ENCODE measurements at places on chromosomes 5 and 9.
A peak's percentile ranks its signal among the peaks of the same experiment; 100 is the strongest.

- no peak for DNase-seq
Observed at GRCh38 chr5:73692166-73692640, 66.2 kb downstream of the ARHGEF28 start.

GRCh38 chr9:121277518-121278295 lies 9.7 kb downstream of the GSN start:
- DNase-seq: no peak

DNA sequence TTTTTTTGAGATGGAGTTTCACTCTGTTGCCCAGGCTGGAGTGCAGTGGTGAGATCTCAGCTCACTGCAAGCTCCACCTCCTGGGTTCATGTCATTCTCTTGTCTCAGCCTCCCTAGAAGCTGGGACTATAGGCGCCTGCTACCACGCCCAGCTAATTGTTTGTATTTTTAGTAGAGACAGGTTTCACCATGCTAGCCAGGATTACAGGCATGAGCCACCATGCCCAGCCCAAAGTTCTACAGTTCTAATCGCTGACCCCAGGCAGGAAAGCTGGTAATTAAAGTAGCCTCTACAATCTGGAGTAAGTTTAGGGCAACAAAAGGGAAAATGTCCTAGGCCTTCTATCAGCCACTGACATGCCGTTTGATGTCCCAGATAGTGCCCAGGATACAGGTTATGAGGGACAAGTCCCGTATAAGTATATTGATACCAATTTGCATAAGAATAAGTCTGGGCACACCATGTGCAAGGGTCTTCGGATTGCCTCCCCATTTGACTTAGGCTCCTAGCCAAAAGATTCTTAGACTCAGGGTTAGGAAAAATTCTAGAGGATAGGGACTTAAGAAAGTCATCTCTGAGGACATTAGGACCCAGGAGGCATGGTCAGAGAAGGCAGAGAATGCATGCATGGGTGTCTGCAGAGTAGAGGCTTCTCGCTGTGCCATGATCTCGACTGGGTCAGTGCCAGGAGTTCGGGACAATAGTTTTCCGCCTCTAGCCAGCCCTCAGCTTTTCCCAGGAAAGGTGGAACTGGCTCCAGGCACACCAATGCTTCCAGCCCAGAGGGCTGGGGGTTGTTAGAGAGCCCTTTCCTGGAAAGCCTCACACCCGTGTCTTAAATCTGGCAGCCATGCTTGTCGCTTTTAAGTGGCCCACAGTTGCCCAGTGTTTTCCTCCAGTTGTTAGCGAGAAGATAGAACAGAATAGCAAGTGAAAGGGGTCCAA lies 1111.1 kb downstream of the TAF11L14 start:
- DNase-seq: no peak

GRCh38 chr5:109803854-109804253 lies 114.1 kb downstream of the MAN2A1 start:
- no peak for DNase-seq

GRCh38 chr9:97695995-97696802 lies 941 bp downstream of the XPA start:
- DNase-seq: peak; percentile 49

DNA sequence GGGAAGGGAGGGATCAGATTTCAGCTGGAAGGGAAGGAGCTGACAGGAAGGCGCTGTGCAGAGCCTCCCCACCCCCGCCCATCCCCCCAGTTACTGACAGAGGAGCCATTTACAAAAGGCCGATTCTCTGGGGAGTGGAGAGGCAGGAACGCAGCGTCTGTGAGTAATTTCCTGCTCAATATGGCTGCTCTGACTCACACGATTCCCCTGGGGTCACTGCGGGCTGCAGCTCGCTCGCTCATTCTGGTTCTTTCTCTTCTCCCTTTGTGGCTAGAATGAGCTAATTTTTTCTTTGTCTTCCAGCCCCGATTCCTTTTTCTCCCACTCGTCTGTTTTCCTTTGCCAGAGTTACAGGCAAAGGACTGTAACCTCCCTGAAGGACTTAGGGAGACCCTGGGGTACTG lies 28.8 kb downstream of the PTPA start:
- peak; percentile 96 for DNase-seq

DNA sequence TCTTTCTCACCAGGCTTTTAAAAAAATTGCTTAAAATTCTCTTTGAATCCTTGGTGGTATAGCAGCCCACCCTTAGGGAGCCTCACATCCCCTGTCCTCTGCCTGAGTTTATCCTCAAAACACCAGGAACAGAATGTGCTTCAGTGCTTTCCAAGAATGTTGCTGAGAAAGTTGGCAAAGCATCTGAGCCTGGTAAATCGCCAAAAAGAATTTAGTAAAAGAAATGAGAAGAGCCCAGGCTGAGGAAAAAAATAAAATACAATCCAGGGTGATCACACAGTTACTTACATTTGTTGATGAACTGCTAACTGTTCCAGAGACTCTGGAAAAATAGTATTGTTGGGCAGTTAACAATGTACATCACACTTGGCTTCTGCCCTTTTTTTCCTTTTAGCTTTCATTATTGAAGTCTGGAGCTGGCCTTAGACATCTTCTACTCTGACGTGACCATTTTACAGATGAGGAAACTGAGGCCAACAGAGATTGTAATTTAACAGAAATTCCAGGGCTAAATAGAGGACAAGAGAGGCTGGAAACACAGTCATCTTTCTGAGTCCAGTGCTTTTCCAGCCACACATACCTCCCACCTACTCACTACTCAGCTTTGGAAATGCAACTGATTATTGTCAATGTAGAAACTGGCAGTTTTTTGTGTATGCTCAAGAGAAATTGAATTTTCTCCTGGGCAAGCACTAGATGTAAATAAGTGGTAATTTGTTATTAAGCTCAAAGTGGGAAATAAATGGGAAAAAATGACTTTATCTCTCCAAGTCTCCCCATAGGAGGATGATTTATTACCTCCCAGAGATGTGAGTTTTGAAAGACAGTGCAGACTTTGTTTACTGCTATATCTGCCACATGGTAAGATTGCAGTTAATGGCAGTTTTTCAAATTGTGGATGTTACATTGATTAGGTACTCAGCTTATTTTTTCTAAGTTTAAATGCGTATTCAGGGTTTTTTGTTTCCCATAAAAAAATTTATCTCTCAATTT lies 86.7 kb upstream of the ALDH1A1 start:
- peak; percentile 4 for DNase-seq

- no peak for DNase-seq
Observed at GRCh38 chr9:129280236-129280622, 102.2 kb upstream of the IER5L start.

- no peak for DNase-seq
Observed at GRCh38 chr9:90054810-90055209, 450.0 kb downstream of the GADD45G start.

DNA sequence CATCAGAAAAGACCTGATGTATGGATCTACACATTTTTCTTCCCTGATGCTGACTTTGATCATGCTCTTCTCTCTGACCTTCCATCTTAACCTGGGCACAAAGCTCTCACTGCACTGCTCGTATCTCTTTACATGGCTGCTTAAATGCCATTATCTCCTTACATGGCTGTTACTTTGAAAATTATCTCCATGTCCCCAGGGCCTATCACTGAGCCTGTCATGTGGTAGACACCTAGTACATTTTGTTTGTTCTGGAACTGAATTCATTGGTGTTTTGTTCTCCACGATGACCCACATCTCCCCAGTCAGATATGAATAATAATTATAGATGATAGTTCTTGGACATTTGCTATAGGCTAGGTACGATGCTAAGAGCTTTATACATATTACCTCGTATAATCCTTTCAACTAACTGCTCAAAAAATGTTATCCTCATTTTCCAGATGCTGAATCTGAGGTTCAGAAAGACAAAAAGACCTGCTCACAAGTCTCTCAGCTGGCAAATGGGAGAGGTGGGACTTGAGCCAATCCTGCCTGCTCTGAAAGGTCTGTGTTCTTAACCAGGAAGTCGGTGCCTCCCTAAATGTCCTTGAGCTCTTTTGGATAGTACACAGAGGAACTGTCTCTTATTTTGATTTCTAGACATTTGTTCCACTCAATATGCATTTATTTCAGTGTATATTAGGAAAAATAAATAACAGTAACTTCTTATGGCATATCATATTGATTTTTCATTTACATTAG lies 9.8 kb upstream of the CPEB4 start:
- no peak for DNase-seq

DNA sequence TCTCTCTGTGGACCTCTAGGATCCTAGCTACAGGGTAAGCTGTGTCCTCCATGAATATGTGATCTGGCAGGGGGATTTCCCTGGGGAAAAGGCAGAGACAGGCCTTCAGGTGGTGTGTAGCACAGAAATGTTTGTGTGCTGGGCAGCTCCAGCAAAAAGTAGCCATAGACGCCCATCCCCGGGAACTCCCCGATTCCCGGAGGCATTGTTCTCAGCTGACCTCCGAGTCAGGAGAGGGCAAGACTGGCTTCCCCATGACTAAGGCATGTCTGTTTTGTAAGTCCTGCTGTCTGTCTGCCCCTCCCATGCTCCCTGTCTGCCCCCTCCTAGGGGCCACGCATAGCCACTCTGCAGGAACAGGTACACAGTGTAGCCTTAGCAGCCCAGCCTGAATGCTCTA lies 834.5 kb downstream of the PTPRD start:
- no peak for DNase-seq

GRCh38 chr9:6564360-6564759 lies 81.2 kb downstream of the GLDC start:
- no peak for DNase-seq

DNA sequence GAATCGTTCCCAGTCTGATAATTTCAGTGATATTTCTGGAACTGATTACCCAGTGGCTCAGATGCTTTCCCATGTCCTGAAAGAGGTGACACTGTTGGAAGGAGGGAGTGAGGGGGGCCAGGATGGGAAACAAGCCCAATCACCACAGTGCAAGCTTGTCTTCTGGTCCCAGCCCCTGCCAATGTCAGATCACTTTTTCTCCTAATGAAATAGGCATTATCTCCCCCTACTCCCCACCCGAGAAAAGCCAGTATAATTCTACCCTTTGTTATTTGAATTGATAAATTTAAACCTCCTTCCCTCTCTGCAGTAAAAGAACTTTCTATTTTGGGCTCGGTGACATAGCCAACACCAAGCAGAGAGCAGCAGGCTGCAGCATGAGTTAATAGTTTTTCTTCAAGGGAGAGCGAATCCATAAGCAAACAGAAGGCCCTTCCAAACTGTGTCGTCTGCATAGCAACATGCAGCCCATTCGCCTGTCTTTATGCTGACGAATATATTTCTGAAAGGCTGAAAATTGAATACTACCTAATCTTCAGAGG lies 14.6 kb upstream of the PPP2CA start:
- peak; percentile 94 for DNase-seq

GRCh38 chr5:10627160-10627701 lies 63.4 kb downstream of the ANKRD33B start:
- no peak for DNase-seq

DNA sequence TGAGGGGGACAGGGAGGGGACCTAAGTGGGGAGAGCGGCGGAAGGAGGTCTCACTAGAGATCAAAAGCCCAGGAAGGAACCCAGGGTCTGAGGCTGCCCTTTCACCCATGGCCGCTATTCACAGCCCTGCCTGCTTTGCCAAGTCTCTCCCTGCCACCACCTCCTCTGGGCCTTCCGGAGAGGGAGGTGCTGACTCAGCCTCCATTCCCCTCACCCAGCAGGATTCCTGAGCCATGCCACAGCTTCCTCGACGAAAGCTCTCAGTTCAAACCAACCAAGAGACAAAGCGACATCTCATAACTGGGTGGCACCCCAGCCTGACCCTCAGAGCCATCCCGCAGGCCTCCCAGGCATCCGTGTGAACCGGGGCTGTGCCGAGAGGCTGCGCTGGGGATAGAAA lies 36.7 kb downstream of the PAX5 start:
- DNase-seq: no peak

DNA sequence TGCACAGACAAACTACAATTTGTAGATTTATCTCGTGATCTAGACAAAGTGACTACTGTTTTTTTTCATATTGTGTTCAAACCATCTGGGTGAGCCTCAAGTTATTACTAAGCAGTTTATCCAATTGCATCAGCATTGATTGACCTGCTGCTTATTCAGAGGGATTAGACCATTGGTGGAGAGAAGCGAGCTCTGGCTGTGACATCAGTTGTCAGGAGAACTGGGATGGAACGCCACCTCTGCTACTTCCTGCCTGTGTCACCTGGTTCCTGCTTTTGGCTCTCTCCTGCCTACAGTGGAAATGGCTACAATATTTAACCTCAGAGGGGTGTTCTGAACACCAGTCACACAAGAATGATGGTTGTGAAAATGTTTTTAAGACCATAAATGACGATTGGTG lies 12.1 kb downstream of the NR4A3 start:
- no peak for DNase-seq

- no peak for DNase-seq
Observed at GRCh38 chr9:29297592-29297991, 1724.3 kb upstream of the C9orf72 start.

DNA sequence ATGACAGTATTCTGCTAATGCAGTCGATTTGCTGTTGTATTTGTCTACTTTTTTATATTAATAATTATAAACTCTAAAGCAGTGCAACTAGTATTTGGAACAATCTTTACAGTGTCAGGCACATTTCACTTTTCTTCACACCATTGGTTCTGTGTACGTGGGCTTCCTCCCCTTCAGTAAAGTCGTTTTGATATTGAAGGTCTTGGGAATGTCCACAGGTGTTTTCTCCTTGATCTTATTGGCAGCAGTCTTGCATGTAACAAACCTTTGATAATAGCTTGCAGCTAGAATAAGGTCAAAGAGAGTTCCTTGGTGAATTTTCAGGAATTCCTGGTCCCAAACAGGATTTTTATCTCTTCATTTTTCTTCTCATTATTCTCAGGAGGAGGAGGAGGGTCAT lies 12.2 kb downstream of the DDX4 start:
- no peak for DNase-seq

DNA sequence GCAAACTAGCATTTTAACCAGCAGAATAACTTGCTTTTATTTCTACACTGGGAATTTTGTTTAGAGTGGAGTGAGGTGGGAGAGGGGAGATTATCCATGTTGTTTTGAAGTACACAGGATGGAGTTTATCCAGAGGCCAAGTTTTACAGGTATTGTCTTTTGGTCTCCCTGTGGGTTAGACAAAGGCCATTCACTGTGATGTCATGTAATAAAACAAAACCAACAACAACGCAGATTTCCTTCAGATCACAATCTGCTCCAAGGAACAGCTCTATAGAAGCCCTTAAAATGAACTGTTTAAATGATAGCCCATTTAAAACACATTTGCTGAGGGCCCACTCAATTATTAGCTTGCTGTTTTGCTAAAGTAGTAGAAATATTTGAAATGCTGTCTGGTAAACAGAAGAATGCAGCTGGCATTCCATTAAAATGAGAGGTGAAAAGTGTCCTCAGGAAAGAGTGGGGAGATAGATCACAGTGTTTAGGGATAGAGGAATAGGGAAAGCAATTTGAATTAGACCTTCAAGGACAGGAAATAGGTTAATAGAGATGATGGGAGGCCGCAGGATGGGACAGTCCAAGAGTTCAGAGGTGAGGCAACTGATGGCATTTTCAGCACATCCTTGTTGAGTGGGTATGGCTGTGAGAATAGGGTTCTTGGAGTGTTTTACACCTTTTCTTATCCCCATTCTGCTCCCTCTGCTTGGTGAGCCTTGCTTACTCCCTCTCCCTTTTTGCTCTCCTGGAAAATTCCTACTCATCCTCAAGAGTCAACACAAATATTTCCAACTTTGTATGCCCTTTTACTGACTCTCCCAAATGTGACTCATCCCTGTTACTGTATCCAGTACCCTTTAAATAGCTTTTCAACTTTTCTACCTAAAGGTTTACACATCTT lies 140.1 kb upstream of the NR3C1 start:
- DNase-seq: no peak

Data from cerebellar cortex (tissue), 1 donor.